Activated CD4-positive, alpha-beta T cell treated with anti-CD3 and anti-CD28 coated beads, Interleukin-2, amount 10 ng/mL, durations not matched to agents 24 days and 14 days (primary cell): ENCODE measurements at places on chromosomes 3 and 15. TPM values are rescaled to one million over a fixed set of nuclear protein-coding genes. Genes with fewer than 3 reads are reported as not detected.
A peak's percentile ranks its signal among the peaks of the same experiment; 100 is the strongest.

The PRKCD gene
- total RNA-seq: 28.1 and 28.8 TPM in 2 replicates

The RTP3 gene
- total RNA-seq: not detected in 2 replicates

The ZNF385D gene
- total RNA-seq: not detected in 2 replicates

The GPR87 gene
- total RNA-seq: 1.0 and 1.4 TPM in 2 replicates

The THAP10 gene
- total RNA-seq: not detected in 2 replicates

The PLSCR5 gene
- total RNA-seq: not detected in 2 replicates

The HRG gene
- total RNA-seq: not detected in 2 replicates

The RAD54L2 gene
- total RNA-seq: 43.0 and 44.0 TPM in 2 replicates

The PLCH1 gene
- 0.38 TPM in 1 of 2 replicates, not detected in the other for total RNA-seq

The ACKR4 gene
- total RNA-seq: 0.26 and 0.58 TPM in 2 replicates

GRCh38 chr3:116216761-116217160 is 228.5 kb downstream of the LSAMP start:
- no peak for DNase-seq
- no peaks in the 10 kb centered on the region for H3K4me1 ChIP-seq
- H3K27me3 ChIP-seq: no peaks in the 10 kb centered on the region
- H3K4me3 ChIP-seq: no peak overlapping the region
- no peak overlapping the region for H3K27ac ChIP-seq

DNA sequence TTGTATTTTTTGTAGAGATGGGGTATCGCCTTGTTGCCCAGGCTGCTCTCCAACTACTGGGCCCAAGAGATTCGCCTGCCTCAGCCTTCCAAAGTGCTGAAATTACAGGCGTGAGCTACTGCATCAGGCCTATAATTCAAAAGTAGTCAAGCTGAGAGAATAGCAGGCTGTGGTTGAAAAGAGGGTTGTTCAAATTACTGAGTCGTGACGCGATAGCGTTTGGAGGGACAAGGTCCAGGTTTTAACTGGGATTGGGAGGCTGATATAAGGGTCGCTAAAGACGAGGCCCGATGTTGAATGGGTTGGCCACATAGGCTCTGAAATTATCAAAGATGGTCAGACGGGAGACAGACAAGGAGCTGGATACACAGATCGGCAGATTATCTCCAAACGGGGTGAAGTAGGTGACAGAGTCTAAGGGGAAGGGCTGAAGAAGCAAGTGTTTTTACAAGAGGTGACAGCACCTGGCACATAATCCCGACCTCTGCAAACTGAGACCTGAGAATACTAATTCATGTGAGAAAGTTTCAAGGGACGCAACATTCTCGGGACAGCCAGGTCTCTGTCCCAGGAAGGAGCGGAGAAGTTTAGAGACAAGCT is 759 bp upstream of the ARID3B start:
- peak overlapping the region; percentile 95 for H3K27ac ChIP-seq
- DNase-seq: no peak
- peaks cover 23% of the 10 kb centered on the region for H3K36me3 ChIP-seq
- H3K4me1 ChIP-seq: peaks cover 40% of the 10 kb centered on the region

GRCh38 chr3:124260206-124260915 is 268.4 kb upstream of the ROPN1 start:
- DNase-seq: no peak
- H3K36me3 ChIP-seq: no peaks in the 10 kb centered on the region
- no peak overlapping the region for H3K27ac ChIP-seq
- peaks cover 3% of the 10 kb centered on the region for H3K27me3 ChIP-seq

GRCh38 chr3:61983479-61983878 is 389.9 kb downstream of the FEZF2 start:
- no peak for DNase-seq
- H3K27me3 ChIP-seq: no peaks in the 10 kb centered on the region
- no peaks in the 10 kb centered on the region for H3K36me3 ChIP-seq

- no peaks in the 10 kb centered on the region for H3K36me3 ChIP-seq
- no peak overlapping the region for H3K27ac ChIP-seq
- DNase-seq: no peak
- no peak overlapping the region for H3K4me3 ChIP-seq
- H3K4me1 ChIP-seq: peaks cover 14% of the 10 kb centered on the region
Observed at GRCh38 chr3:134368751-134369105, 5.5 kb downstream of the AMOTL2 start.

- no peaks in the 10 kb centered on the region for H3K4me1 ChIP-seq
- peaks cover 6% of the 10 kb centered on the region for H3K27me3 ChIP-seq
- H3K4me3 ChIP-seq: no peak overlapping the region
- H3K36me3 ChIP-seq: no peaks in the 10 kb centered on the region
Observed at GRCh38 chr15:61383421-61383820, 154.3 kb upstream of the RORA start.

DNA sequence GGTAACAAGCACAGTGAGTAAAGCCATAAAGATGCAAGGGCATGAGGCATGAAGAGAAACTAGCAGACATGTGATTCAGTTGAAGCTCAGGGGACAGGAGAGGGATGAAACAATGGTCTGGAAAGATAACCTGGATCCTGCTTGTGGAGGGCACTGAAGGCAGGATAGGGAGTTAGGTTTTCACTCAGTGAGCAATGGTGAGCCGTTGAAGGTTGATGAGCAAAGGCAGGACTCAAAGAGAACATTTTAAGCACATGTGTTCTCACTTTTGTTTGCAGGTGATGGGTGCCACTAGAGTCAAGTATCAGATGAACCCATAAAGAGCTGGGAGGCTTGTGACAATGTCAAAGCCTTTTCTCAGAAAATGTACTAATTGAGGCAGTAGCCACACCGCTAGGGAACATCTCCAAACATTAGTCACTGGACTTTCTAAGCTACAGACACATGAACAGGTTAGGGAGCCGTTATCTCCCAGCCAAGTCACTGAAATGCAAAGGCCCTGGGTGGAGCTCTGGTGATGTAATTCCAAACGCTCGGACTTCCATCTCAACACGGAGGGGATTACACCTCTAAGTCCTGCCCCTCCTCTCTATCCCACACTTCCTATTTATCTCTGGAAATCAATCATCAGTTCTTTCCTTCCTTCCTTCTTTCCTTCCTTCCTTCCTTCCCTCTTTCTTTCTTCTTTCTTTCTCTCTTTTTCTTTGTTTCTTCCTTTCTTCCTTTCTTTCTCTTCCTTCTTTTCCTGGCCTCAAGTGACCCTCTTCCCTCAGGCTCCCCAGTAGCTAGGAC is 22.7 kb downstream of the KLHL6 start:
- H3K4me3 ChIP-seq: no peak overlapping the region
- H3K36me3 ChIP-seq: peaks cover 36% of the 10 kb centered on the region
- no peak overlapping the region for H3K27ac ChIP-seq
- H3K27me3 ChIP-seq: no peaks in the 10 kb centered on the region

GRCh38 chr3:106458952-106459351 is 590.1 kb upstream of the CBLB start:
- H3K4me3 ChIP-seq: no peak overlapping the region
- peaks cover 12% of the 10 kb centered on the region for H3K4me1 ChIP-seq
- H3K27me3 ChIP-seq: no peaks in the 10 kb centered on the region
- no peaks in the 10 kb centered on the region for H3K36me3 ChIP-seq
- DNase-seq: no peak

DNA sequence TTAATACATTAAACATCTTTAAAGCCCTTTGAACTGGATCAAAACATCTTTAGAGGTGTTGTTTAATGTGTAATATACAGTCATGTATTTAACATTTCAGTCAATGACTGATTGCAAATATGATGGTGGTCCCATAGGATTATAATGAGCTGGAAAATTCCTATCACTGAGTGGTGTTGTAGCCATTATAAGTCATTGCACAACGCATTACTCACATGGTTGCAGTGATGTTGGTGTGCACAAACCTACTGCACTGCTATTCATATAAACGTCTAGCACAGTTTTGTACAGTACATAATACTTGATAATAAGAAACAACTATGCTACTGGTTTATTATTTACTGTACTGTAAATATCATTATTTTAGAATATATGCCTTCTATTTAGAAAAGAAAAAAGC is 75.6 kb downstream of the DTWD1 start:
- peaks cover 12% of the 10 kb centered on the region for H3K27me3 ChIP-seq
- H3K36me3 ChIP-seq: no peaks in the 10 kb centered on the region

GRCh38 chr3:185823078-185824044 is 1.5 kb downstream of the IGF2BP2 start:
- H3K36me3 ChIP-seq: peaks cover 2% of the 10 kb centered on the region
- DNase-seq: peak; percentile 72
- peak overlapping the region; percentile 67 for H3K27ac ChIP-seq
- peaks cover 71% of the 10 kb centered on the region for H3K27me3 ChIP-seq
- peaks cover 13% of the 10 kb centered on the region for H3K4me1 ChIP-seq

- DNase-seq: no peak
- no peak overlapping the region for H3K27ac ChIP-seq
- peaks cover 20% of the 10 kb centered on the region for H3K27me3 ChIP-seq
- H3K36me3 ChIP-seq: peaks cover 3% of the 10 kb centered on the region
Observed at GRCh38 chr3:100216713-100217112, 44.1 kb upstream of the TBC1D23 start.

DNA sequence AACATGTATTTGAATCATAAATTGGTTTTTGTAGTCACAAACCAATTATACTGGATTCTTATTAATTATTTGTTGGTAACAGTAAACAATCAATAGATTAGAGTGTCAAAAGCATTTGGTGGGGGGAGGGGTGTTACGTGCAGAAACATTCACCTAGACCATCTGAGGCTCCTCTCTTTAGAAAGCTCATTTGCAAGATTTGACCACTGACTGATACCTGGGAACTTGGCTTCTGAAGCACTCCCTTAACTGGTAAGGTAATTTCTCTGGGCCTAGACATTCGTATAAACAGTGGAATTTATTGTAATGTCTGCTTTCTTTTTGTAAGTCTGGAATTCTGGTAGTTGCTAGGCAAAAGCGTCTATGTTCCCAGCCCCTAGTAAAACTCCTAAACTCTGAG is 243.8 kb upstream of the GBE1 start:
- H3K4me3 ChIP-seq: no peak overlapping the region
- no peak for DNase-seq
- no peaks in the 10 kb centered on the region for H3K36me3 ChIP-seq
- no peak overlapping the region for H3K27ac ChIP-seq
- H3K4me1 ChIP-seq: no peaks in the 10 kb centered on the region

GRCh38 chr15:83322061-83322460 is 37.6 kb upstream of the BNC1 start:
- peaks cover 7% of the 10 kb centered on the region for H3K27me3 ChIP-seq
- no peak for DNase-seq
- no peaks in the 10 kb centered on the region for H3K36me3 ChIP-seq
- H3K27ac ChIP-seq: no peak overlapping the region
- no peak overlapping the region for H3K4me3 ChIP-seq

DNA sequence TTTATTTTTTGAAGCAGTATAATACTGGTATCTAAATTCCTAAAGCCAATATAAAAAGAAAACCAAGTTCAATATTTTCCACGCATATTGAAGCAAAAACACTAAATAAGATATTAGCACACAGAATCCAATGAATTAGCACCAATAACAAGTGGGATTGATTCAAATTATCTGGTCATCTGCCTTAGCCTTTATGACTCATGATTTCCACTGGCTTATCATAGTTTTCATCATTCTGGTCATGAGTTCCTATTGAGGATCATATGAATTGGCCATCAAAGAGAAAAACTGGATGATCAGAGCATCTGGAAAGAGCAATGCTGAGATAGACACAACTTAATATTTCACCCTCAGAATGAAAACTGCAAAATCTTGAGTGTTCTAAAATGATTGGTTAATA is 809.9 kb downstream of the MCTP2 start:
- no peak overlapping the region for H3K27ac ChIP-seq
- no peaks in the 10 kb centered on the region for H3K27me3 ChIP-seq
- no peak for DNase-seq
- no peak overlapping the region for H3K4me3 ChIP-seq
- no peaks in the 10 kb centered on the region for H3K36me3 ChIP-seq
- no peaks in the 10 kb centered on the region for H3K4me1 ChIP-seq

DNA sequence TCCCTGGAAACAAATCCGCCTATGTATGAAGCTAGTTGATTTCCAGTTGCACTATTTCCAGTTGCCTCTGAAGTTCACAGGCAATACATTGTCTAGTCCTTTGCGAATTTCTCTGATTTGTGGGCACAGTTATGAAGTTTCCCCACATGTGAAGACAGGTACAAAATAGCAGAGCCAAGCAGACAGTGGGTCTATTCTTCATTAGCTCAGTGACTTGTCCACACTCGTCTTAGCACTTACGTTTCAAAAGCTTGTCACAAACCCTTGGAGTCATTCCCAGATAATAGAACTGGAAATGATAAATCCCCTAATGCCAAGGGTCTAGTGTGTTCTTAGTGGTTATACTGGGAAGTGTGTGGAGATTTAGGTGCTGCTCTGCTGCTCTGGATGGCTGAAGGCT is 14.5 kb downstream of the SRPRB start:
- peaks cover 61% of the 10 kb centered on the region for H3K36me3 ChIP-seq
- DNase-seq: no peak
- H3K4me1 ChIP-seq: no peaks in the 10 kb centered on the region
- no peaks in the 10 kb centered on the region for H3K27me3 ChIP-seq

GRCh38 chr3:4882548-4882947 is 96.7 kb upstream of the BHLHE40 start:
- H3K4me1 ChIP-seq: peaks cover 30% of the 10 kb centered on the region
- H3K36me3 ChIP-seq: peaks cover 2% of the 10 kb centered on the region
- H3K27ac ChIP-seq: no peak overlapping the region
- no peaks in the 10 kb centered on the region for H3K27me3 ChIP-seq

GRCh38 chr3:64916937-64917336 is 229.1 kb upstream of the ADAMTS9 start:
- no peak overlapping the region for H3K27ac ChIP-seq
- DNase-seq: no peak
- no peaks in the 10 kb centered on the region for H3K4me1 ChIP-seq
- H3K36me3 ChIP-seq: no peaks in the 10 kb centered on the region

DNA sequence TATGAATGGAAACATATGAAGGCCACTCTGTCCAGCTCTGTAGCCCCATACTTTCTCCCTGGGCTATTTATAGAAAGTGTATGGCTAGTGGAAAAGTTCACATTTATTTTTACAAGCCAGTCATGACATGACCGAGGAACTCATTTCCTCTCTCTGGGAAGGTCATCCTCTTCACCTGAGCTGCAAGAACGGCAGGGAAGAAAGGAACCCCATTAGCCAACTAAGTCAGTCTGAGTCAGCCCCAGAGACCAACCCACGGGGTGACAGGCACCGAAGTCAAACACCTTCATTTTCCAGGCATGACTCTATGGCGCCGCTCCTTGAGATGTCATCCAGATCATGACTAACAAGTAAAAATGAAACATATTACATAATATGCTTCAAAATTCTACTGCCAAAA is 4.8 kb downstream of the PAQR9 start:
- H3K27ac ChIP-seq: no peak overlapping the region
- H3K36me3 ChIP-seq: no peaks in the 10 kb centered on the region
- DNase-seq: no peak
- peaks cover 64% of the 10 kb centered on the region for H3K27me3 ChIP-seq
